Activated naive CD4-positive, alpha-beta T cell treated with anti-CD3 and anti-CD28 coated beads for 36 hours (primary cell): ENCODE measurements at places on chromosomes 1 and 21.

- H3K27me3 ChIP-seq: no peaks in the 10 kb centered on the region
- H3K36me3 ChIP-seq: no peaks in the 10 kb centered on the region
- no peak for DNase-seq
- no peak overlapping the region for H3K4me3 ChIP-seq
- no peak overlapping the region for H3K27ac ChIP-seq
Observed at GRCh38 chr1:76961820-76962207, 94.5 kb downstream of the ST6GALNAC5 start.

DNA sequence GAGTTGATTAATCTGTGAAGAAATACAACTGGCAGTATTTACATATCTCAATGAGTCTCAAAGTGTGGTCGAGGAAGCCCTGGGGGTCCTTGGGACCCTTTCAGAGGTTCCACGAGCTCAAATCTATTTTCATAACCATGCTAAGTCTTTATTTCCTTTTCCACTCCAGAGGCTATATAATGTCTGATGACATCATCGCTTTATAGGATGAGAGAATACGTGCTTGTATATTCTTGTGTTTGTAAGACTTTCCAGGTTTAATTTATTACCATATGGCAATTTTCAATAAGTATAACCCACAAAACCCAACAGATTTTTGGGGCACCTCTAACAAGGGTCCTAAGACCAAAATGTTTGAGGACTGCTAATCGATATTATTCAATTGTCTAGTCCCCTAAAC lies 1.4 kb upstream of the SLC19A2 start:
- H3K4me1 ChIP-seq: peaks cover 55% of the 10 kb centered on the region
- peak overlapping the region; percentile 89 for H3K4me3 ChIP-seq
- no peaks in the 10 kb centered on the region for H3K36me3 ChIP-seq
- no peaks in the 10 kb centered on the region for H3K27me3 ChIP-seq

DNA sequence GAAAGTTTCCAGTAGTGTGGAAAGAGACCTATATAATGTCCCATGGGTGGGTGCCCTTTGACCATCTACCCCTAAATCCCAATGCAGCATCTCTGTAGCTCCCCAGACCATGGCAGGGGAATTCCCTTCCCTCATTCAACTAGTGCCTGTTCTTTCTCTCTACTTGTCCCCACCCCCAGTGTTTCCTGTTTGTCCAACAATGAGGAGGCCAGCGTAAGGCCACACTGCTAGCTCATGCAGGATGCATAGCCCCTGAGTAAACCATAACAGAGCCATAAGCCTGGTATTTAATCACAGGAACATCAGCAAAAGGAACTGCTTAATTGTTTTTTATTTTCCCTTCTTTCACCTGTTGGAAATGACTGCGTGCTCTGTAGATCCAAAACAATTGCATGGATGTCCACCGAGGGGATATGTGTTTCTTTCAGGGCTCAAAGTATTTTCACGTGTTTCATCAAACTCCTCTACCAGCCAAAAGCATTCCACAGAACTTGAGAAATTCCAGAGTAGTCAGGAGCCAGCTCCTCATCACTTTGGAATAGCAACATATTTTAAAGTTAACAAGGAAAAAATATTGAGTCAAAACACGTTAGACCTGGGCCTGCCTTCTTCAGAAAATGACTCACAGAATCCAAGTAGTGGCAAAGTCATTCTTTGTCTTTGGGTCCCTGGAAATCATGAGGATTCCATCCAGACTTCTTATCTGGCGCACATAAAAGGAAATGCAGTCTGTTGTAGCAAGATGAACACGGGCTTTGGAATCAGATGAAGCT lies 162.5 kb upstream of the SGIP1 start:
- H3K36me3 ChIP-seq: peaks cover 54% of the 10 kb centered on the region
- H3K27me3 ChIP-seq: no peaks in the 10 kb centered on the region
- H3K4me1 ChIP-seq: peaks cover 89% of the 10 kb centered on the region
- DNase-seq: peak; percentile 51
- peak overlapping the region; percentile 94 for H3K27ac ChIP-seq

GRCh38 chr21:43675871-43676270 lies 16.5 kb downstream of the RRP1B start:
- no peak for DNase-seq
- peaks cover 6% of the 10 kb centered on the region for H3K4me1 ChIP-seq
- H3K36me3 ChIP-seq: peaks cover 58% of the 10 kb centered on the region
- no peaks in the 10 kb centered on the region for H3K27me3 ChIP-seq

DNA sequence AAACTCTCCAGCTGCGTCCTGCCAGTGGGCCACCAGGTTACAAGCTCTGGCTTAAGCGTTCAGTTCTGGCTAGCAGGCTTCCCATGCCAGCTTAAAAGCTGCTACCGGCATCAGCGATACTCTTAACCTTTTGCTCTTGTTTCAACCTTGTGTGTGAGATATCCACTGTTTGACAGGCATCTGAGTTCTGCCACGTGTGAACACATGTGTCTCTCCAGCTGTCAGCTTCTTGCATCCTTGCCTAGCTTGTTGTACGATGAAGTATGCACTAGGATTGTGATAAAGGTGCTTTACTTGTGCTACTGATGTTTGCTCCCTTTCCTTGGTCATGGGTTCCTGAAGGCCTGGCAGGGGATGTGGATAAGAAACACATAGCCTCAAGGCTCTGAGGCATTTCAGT lies 201.6 kb downstream of the PRDM2 start:
- H3K27ac ChIP-seq: no peak overlapping the region
- no peaks in the 10 kb centered on the region for H3K4me1 ChIP-seq
- H3K4me3 ChIP-seq: no peak overlapping the region

DNA sequence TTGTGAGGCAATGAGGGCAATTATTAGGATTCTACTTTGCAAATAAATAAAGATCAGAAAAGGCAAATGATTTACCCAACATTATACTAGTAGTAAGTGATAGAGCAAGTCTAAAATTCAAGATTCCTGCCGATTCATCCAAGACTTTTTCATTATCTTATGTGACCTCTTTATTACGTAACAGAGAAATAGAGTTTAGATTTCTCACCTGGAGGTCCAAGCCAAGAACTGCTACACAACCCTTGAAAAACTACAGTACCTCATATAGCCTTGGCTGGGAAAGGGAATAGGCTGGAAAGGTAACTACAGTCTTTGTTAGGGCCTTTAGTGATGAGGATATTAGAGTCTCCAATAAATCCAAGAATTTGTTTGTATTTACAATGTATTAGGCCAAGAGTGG lies 13.3 kb downstream of the EEIG2 start:
- H3K4me1 ChIP-seq: peaks cover 4% of the 10 kb centered on the region
- H3K4me3 ChIP-seq: no peak overlapping the region
- no peaks in the 10 kb centered on the region for H3K36me3 ChIP-seq
- no peak for DNase-seq

DNA sequence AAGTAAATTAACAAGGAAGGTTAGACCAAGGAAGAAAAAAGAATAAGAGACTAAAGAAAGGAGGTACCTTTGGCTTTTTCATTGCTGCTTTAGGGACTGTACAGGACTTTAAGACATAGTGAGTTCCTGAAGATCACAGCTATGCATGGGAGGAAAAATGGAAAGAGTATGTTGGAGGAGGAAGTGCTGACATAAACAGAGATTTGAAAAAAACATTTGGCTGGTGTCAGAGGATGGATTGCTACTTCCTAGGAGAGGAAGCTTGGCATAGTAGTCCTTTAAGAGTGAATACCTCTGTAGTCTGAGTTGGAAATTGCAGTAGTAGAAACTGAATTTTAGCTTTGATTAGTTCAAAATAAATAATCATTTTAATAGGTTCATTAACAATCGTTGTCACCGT lies 398.4 kb downstream of the RYR2 start:
- H3K4me1 ChIP-seq: no peaks in the 10 kb centered on the region
- no peak overlapping the region for H3K27ac ChIP-seq
- peaks cover 3% of the 10 kb centered on the region for H3K27me3 ChIP-seq
- no peaks in the 10 kb centered on the region for H3K36me3 ChIP-seq

GRCh38 chr1:59309795-59310548 lies 13.1 kb downstream of the FGGY start:
- no peak for DNase-seq
- H3K4me3 ChIP-seq: no peak overlapping the region
- H3K27me3 ChIP-seq: no peaks in the 10 kb centered on the region
- peaks cover 10% of the 10 kb centered on the region for H3K36me3 ChIP-seq
- no peak overlapping the region for H3K27ac ChIP-seq

DNA sequence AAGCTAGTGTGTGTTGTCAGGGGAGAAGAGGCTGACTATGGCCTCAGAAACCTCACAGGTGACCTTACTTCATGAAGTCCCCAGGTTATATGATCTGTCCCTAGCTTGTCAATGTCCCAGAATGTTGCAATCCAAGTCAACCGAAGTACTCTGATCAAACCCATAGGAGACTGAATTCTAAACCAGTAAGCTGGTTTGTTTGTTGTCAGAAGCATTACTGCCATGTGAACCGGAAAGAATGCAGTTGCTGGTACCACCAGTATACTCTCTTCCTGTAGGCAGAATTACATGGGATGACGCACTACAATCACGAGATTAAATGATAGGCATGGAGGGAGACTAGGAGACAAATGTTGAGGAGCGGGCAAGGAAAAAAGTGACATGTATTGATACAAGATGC lies 26.1 kb upstream of the MAN1A2 start:
- no peak for DNase-seq
- H3K27me3 ChIP-seq: peaks cover 2% of the 10 kb centered on the region
- no peak overlapping the region for H3K4me3 ChIP-seq
- H3K36me3 ChIP-seq: no peaks in the 10 kb centered on the region

DNA sequence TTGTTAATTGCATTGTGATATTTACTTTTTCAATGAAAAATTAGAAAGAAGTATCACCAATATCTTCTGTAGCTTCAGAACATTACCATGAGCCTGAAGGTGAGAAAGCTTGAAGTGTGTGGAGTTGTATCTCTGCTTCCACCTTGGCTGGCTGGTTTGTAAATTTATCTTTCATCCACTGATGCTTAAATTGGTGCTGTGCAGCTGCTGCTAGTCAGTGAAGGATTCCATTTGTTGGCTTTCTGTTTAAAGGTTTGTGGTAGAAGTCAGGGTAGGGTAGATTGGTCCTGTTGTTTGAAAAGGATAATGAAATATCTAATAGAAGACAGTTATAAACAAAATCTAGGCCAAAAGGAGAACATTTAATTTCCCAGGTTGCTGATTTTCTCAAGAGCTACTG lies 105.7 kb downstream of the C1orf21 start:
- no peaks in the 10 kb centered on the region for H3K27me3 ChIP-seq
- no peak for DNase-seq
- no peaks in the 10 kb centered on the region for H3K36me3 ChIP-seq
- no peak overlapping the region for H3K4me3 ChIP-seq
- H3K4me1 ChIP-seq: peaks cover 14% of the 10 kb centered on the region
- H3K27ac ChIP-seq: no peak overlapping the region

DNA sequence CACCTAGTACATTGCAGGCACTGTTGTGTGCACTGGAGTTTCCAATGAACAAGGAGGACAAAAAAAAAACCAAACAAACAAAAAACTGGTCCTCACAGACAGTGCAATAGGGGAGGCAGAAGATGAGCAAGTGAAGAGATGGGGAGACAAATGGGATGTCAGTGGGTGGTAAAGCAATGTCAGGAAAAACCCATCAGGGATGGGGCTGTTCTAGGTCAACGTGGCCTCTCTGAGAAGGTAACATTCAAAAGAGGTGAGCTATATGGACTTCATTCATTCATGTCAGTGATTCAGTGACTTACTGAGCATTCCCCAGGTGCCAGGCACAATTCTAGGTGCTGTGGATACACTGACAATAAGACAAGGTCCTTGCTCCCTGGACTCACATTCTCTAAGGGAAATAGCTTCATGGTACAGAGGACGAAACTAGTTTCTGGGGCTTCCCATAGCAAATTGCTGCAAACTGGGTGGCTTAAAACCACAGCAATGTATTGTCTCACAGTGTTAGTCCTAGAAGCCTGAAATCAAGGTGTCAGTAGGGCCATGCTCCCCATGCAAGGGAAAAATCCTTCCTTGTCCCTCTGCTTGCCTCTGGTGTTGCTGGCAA lies 140.5 kb upstream of the KLHDC7A start:
- no peaks in the 10 kb centered on the region for H3K36me3 ChIP-seq
- peaks cover 6% of the 10 kb centered on the region for H3K27me3 ChIP-seq
- no peaks in the 10 kb centered on the region for H3K4me1 ChIP-seq
- no peak overlapping the region for H3K4me3 ChIP-seq
- no peak for DNase-seq

- no peak overlapping the region for H3K4me3 ChIP-seq
- H3K27me3 ChIP-seq: peaks cover 3% of the 10 kb centered on the region
- no peaks in the 10 kb centered on the region for H3K36me3 ChIP-seq
- H3K4me1 ChIP-seq: no peaks in the 10 kb centered on the region
Observed at GRCh38 chr1:12706061-12706460, 9.8 kb upstream of the AADACL3 start.

- H3K27me3 ChIP-seq: peaks cover 33% of the 10 kb centered on the region
- peaks cover 17% of the 10 kb centered on the region for H3K4me1 ChIP-seq
- no peak overlapping the region for H3K4me3 ChIP-seq
- no peaks in the 10 kb centered on the region for H3K36me3 ChIP-seq
- no peak for DNase-seq
- no peak overlapping the region for H3K27ac ChIP-seq
Observed at GRCh38 chr1:72278461-72278860, 3.9 kb downstream of the NEGR1 start.

DNA sequence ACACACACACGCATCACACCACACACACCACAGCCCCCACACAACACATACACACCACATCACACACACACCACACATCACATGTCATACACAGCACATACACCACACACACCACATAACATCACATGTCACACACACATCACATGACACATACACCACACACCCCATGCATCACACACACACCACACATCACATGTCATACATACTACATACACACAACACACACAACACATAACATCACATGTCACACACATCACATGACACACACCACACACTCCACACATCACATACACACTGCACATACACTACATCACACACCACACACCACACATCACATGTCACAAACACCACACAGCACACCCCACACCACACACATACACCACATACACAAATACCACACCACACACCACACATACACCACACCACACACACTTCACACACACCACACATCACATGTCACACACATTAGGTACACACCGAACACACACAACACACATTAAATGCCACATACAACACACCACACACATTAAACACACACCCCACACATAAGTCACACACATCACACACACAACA lies 1.8 kb downstream of the LYPD8 start:
- no peaks in the 10 kb centered on the region for H3K27me3 ChIP-seq
- no peak overlapping the region for H3K4me3 ChIP-seq
- no peak overlapping the region for H3K27ac ChIP-seq
- no peaks in the 10 kb centered on the region for H3K36me3 ChIP-seq

DNA sequence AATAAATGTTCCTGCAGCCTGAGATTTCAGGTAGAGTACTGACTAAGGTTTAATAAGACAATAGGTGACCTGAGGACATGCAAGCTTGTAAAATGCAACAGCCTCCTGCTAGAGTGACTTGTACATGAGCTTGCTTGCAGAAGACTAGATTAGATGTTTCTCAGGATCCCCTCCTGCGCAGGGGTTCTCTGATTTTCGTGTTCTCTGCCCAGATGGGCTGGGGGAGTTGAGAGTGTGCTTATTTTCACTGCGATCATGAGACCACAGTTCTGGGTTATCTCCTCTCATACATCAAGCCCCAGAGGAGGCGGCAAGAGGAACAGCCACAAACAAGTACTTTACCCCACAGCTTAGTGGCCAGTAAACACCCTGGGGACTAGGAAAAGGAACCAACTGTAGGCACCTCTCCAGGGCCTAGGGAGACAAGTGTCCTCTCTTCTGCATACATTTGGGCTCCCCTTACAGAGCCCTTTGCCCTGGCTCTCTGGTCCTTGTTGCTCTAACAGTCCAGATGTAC lies 8.0 kb downstream of the TMEM81 start:
- no peaks in the 10 kb centered on the region for H3K27me3 ChIP-seq
- no peak overlapping the region for H3K4me3 ChIP-seq
- DNase-seq: no peak
- no peak overlapping the region for H3K27ac ChIP-seq
- H3K4me1 ChIP-seq: no peaks in the 10 kb centered on the region
